ENCODE measurements at places on chromosomes 6 and 20.

DNA sequence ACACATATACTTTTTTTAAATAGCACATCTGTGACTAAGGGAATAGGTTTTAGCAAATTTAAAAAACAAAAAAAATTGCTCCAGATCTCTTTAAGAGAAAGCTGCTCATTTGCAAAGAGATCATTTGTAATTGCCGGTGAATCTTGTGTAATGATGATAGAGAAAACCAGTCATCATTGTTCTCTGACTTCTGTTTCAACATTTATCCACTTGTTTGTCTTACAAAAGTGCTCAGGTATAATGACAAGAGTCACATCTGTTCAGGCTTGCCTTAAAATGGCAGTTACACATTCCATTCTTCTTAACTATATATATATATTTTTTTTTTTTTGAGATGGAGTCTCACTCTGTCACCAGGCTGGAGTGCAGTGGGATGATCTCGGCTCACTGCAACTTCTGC is 165.2 kb downstream of the AIG1 start:
- no peak for DNase-seq

GRCh38 chr6:53199156-53199555 is 50.5 kb upstream of the GCM1 start:
- DNase-seq: no peak

GRCh38 chr6:98877250-98877649 is 42.9 kb downstream of the POU3F2 start:
- DNase-seq: no peak

DNA sequence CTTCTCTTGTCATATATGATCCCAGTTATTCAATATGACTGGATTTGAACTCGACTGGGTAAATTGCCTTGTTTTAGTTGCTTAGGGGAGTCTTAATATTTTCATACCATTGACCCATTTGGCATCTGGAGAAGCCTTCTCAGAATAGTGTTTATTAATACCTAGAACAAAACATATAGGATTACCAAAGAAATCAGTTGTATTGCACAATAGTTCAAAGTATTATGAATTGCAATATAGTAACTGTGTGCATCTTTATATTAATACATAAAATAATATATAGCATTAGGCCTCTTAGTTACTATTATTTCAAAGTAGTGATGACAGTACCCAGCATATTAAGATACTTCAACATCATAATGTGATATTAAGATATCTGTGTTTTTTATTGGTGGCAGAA is 177.8 kb downstream of the PLCB4 start:
- DNase-seq: no peak

- DNase-seq: no peak
Measured at GRCh38 chr20:62972845-62973745, 20.6 kb downstream of the SLC17A9 start.

DNA sequence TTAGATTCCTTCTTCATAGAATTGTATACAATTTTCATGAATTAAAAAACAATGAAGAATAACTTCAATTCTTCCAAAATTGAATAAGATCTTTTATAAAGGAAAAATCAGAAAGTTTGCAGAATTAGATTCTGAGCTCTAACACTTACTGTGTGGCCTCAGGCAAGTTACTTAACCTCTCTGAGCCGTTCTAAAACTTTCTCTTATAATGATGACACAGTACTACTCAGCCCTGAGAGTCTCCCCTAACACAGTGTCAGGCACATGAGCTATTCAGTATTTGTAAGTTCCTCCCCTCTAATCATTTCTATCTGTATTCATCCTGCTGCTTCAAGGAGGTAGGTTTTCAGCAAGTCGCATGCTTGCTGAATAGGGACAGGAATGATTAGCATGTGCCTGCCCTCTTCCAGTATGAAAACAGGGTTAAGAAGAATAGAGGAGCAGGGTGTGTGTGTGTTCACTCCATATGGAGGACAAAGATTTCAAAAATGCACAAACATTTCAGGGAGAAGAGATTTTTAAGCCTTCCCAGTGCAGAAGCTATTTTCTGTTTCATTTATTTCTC is 11.4 kb downstream of the ID4 start:
- no peak for DNase-seq

DNA sequence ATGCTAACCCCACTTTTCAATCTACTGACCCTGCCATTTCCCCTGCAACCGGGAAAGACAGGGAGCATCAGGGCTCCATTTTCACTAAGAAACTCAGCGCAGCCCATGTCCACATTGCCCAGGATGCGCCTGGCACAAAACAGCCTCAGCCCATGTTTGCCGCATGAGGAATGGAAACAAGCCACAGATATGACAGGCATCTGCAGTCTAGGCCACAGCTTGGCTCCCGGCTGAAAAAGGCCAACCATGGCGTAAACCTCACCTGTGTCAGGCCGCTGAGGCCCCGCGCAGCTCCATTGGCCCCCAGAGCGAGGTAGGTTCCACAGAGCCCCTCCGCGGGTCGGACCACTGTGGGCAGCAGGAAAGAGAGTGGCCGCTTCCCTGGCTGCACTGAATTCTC is 21.7 kb downstream of the GGT7 start:
- DNase-seq: no peak

- no peak for DNase-seq
Measured at GRCh38 chr6:129661536-129662405, 48.2 kb downstream of the ARHGAP18 start.

- DNase-seq: no peak
Measured at GRCh38 chr20:9615766-9616454, 101.5 kb downstream of the LAMP5 start.

DNA sequence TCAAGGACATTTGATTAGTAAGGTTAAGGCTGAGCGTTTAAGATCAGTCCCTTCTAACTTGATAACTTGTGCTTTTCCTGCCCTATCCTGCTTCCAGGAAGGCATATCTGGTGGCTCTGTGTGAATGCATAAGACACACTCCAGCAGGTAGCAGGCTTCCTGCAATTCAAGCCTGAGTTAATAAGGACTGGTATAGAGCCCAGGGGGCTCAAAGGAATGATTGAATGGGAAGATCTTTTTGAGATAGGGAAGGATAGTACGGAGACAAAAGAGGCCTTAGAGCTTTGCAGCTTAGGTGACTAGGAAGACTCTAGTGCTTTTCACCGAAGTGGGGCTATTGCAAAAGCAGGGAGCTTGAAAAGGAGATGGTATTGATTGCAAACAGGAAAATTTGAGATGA is 307.1 kb downstream of the GRIK2 start:
- no peak for DNase-seq

DNA sequence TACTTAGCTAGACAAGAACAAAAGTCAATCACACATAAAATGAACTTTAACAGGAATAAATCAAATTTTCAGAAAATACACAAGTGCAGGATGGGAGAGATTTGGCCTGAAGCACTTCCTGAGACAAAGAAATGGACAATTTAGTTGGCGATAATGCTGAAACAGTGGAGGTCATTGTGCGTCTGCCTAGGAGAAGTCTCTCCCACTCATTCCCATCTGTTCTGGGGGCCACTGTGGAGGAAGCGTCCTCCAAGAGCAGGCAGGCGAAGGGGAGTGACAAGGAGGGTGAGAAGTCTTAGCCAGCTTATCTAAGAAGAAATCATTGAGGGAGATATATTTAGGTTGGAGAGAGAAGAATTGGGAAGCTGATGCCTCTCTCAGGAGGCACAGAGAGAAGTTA is 10.2 kb upstream of the TMEM242 start:
- DNase-seq: no peak

DNA sequence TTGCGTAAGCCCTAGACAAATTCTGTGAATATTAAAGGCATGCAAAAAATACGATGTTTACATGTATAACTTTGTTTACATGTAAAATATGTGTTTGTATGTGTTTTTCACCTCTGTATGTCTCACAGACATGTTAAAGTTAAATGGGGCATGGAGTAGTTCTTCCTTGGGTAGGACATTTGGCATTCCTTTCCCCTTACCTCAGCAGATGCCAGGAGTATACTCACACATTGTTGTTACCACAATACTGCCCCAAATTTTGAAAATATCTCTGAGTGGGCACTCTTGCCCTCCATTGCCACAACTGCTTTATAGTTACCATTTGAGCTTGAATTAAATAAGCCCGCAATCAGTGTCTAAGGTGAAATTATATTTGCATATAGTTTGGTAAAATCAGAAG is 147.5 kb downstream of the MYO6 start:
- no peak for DNase-seq

Data from naive thymus-derived CD8-positive, alpha-beta T cell (primary cell).